ENCODE measurements at places on chromosomes 4 and X.

GRCh38 chr4:27790911-27791310 is 930.3 kb downstream of the STIM2 start:
- no peak for DNase-seq

DNA sequence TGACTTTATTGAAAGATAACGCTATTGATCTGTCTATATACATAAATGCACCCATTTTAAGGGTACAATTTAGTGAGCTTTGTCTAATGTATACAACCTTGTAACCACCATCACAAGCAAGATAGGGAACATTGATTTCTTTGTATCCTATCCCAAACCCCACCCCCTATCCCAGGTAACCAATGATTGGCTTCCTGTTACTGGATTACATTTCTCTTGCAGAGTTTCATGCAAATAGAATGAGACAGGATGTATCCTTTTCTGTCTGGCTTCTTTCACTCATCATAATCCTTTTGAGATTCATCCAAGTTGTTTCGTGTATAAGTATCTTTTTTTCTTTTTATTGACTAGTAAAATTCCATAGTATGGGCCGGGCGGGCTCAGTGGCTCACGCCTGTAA is 1.6 kb upstream of the GRIPAP1 start:
- no peak for DNase-seq

- no peak for DNase-seq
Measured at GRCh38 chrX:23982891-23983290, 44.1 kb downstream of the KLHL15 start.

DNA sequence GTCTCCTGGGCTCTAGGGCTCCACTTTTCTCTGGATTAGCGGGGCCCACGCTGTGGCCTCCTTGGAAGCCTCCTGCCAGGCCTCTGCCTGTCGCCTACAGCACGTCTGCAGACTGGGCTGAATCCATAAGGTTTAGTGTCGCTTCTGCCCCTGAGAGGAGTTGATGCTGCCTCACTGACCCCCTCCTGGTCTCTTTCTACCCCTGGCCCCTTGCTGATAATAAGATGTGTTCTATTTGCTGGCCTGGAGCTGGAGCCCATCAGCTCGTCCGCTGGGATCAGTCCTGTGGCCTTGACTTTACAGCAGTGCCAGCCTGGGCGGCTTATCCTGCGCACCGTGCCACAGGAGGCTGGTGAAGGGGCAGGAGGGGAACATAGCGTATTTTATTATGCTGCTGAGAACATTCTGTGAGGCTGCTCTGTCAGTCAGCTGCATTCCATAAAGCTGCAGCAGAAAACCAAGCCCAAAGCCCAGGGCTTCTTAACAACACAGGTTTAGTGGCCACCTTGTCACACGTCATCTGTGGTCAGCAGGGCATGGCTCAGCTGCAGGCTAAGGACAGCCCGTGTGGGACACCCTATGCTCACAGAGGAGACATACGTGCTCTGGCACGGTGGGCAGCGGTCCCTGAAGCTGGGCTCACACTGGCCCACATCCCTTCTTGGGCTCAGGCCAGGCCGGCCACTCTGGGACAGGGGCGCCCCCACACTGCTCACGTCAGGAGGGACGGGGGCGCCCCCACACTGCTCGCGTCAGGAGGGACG is 29.3 kb upstream of the HGFAC start:
- no peak for DNase-seq

DNA sequence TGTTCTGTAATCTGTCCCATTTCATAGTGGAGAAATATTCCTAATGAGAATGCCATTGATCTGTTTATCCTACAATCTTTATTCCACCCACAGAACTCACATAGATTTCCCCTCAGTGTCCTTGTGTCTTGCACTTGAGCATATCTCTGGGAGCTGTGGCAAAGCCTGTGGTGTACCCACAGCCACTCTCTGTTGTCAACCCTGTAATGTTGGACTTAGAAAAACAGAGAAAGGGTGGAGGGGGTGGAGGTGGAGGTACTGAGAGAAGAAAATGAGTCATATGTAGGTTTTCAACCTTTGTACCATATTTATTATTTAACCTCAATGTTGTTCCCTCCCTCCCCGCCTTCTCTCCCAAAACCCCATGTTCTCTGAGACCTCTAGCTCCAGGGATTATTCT is 46.9 kb upstream of the TLL1 start:
- no peak for DNase-seq

GRCh38 chr4:185638548-185639301 is 103.4 kb upstream of the PDLIM3 start:
- no peak for DNase-seq

- DNase-seq: no peak
Measured at GRCh38 chr4:83124111-83124780, 9.7 kb upstream of the PLAC8 start.

DNA sequence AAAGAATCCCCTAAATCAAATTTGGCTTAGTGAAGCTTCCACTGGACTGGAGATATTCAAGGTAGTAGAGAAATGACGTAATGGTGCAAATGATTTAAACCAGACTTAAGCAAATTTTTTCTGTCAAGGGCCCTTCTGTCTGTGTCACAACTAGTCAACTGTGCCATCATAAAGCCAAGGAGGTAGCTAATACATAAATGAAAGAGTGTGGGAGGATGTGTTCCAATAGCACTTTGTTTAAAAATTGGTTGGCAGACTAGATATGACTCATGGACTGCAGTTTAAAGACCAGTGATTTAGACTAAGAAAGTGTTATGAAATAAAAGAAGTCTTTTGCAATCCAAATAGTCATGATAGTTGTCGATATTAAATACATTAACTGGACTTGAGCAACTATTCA is 24.3 kb upstream of the TEX13C start:
- DNase-seq: no peak

- no peak for DNase-seq
Measured at GRCh38 chrX:51870354-51870753, 23.1 kb upstream of the MAGED1 start.

DNA sequence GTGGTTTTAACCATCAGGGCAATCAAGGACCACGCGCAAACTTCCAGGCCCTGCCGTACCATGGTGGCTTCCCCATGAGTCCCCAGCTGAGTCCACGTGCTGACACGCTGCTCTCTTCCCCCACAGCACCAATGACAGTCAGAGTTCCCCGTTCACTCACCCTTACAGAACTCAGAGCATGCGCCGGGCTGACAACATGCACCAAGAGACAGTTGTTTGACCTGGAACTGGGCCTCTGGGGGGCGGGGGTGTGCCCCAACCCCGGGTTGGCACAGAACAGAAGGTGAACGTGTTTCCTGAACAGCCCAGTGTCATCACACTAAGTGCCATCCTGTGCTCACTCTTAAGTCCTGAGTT is 29.4 kb downstream of the IRF2 start:
- DNase-seq: peak; percentile 23

DNA sequence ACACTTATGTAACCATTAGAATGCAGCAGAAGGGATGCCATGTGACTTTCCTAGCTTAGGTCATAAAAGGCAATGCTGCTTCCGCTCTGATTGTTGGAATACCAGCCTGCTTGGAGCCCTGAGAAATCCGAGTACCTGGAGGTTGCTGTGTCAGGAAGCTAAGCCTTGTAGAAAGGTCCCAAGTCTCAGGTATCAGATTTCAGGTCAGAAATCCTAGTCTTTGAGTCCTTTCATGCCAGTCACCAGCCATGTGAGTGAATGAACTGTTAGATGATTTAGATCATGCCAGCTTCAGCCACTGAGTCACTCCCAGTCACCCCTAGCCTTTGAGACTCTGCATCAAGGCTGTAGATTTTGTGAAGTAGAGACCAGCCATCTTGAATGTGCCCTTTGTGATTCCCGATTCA is 23.5 kb downstream of the RAP1GDS1 start:
- no peak for DNase-seq

GRCh38 chrX:3585719-3586118 is 127.7 kb downstream of the PRKX start:
- DNase-seq: no peak

DNA sequence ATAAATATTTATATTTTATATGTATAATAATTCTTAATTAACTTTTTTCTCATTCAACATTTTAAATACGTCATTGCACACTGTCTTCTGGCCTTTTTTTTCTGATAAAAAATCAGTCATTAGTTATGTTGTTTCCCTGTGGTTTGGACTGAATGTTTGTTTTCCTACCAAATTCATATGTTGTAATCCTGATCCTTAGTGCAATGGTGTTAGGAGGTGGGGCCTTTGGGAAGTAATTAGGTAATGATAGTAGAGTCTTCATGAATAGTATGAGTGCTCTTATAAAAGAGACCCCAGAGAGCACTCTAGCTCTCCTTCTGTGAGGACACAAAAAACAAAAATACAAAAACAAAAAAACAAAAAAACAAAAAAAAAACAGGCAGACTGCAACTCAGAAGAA is 117.2 kb downstream of the GASK1B start:
- DNase-seq: no peak

GRCh38 chrX:120660637-120661036 is 30.8 kb upstream of the C1GALT1C1 start:
- no peak for DNase-seq

GRCh38 chr4:108352664-108353308 is 184.1 kb upstream of the LEF1 start:
- DNase-seq: no peak

DNA sequence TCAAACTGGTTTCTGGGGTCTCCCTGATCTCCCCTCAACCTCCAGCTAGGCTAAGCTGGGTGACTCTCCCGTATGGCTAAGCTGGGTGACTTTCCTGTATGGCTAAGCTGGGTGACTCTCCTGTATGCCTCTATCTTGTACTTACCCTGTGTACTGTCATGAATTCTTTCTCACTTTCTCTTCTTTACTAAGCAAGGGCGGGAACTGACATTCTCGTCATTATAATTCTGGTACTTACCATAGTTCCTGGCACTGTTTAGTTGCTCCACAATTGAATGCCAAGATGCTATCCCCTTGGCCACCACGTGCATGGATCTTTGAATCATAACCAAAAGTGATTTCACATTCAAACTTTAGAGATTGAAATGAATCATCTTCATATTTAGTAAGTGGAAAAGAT is 8.8 kb downstream of the INTU start:
- DNase-seq: no peak

- no peak for DNase-seq
Measured at GRCh38 chrX:4225086-4225485, 511.6 kb upstream of the PRKX start.

DNA sequence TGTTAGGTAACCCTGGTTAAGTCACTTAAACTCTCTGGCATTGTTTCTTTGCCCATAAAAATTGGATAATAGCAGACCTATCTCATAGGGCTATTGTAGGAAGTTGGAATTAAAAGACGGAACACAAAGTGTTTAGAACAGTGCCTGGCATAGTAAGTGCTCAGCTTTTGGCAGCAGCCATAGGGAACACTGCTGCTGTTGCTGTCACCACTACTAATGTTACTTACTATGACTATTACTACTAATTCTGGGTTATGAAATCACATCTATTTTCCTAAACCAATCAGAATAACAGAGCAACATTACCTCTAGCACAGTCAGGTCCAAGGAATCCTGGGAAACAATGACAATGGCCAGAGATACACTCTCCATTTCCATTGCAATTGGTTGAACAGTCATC is 300.0 kb downstream of the SH2D1A start:
- no peak for DNase-seq

GRCh38 chrX:105837232-105837631 is 14.9 kb downstream of the NRK start:
- DNase-seq: no peak

DNA sequence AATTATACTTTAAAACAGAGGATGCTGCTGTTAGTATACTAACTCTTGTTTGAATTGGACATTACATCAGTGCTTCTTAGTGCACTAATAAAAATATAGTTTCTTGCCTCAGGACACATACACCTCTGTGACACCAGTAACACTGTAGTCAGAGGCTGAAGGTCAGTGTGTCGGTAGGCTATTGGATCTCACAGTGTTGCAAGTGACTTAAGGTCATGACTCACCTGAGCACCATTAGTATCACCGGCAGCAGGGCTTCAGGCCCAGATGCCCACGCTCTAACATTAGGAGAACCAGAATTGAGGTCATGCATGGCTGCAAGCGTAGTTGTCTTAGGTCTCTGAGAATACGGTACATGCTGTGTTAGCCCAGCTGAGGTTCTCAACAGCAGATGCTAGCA is 15.2 kb downstream of the ETDC start:
- DNase-seq: no peak

DNA sequence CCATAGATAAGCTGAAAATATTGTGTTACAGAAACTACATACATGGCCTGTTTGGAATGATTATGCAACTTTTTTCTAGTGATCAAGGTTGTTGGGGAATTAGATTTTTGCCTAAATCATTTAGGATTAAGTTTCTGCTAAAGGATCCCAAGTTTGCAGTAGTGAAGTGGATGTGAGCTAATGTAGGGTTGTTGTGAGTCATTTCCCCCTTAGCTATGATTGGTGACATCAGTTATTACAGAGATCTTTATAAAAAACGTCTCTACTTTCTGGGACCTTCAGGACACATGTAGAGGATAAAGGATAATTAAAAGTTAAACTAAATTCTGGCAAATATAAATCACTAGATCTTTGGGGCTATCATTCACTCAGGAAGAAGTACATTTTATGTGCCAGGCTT is 133.3 kb downstream of the GATB start:
- no peak for DNase-seq

DNA sequence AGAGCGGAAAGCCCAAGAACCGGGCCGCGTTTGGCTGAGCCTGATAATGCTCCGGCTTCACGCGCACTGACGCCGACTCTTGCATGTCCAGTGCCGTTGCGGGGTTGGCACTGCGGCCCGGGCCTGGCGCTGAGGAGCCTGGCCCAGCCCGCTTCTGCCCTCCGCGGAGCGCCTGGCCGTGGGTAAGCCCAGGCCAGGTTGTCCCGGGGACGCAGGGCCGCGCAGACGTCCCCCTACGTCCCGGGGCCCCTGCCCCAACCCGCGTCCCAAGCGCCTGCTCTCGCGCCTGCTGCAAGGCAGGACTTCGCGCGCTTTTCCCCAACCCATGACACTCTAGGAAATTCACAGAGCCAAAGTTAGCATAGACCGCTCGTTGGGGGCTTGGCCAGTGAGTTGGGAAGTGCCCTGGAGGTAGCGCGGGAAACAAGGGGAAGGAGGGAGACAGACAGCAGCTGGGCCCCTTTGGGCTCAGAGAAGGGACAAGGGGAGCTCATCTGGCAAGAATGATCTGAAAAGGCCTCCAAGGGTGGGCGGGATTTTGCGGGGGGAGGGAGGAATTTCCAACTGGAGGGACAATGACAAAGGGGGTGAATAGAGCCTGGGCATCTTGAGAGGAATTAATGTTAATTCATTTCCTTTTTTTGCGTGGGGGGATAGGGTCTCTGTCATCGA is 665 bp upstream of the LRPAP1 start:
- DNase-seq: no peak

DNA sequence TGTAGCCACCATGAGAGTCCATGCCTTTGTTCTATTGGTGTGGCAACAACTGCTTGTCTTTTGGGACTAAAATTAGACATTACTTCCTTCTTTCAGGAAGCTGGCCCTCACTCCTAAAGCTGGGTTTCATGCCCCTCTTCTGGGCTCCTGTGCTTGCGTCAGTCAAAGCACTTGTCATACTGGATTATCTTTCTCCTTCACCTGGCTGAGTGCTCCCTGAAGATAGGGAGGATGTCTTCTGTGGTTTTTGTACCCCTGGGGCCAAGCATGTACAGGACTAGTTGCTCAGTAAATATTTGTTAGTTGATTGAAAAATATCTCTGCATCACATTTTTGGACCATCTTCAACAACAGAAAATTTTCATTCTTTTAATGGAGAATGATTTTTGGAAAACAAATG is 26.1 kb upstream of the LONRF3 start:
- no peak for DNase-seq

Data from activated CD4-positive, alpha-beta T cell treated with anti-CD3 and anti-CD28 coated beads, Interleukin-2, amount 50 U/mL, for 4 hours (primary cell).